HCT116 (cell line): ENCODE measurements at places on chromosomes 11 and 22. TPM values are rescaled to one million over a fixed set of nuclear protein-coding genes. Genes with fewer than 3 reads are reported as not detected.

DNA sequence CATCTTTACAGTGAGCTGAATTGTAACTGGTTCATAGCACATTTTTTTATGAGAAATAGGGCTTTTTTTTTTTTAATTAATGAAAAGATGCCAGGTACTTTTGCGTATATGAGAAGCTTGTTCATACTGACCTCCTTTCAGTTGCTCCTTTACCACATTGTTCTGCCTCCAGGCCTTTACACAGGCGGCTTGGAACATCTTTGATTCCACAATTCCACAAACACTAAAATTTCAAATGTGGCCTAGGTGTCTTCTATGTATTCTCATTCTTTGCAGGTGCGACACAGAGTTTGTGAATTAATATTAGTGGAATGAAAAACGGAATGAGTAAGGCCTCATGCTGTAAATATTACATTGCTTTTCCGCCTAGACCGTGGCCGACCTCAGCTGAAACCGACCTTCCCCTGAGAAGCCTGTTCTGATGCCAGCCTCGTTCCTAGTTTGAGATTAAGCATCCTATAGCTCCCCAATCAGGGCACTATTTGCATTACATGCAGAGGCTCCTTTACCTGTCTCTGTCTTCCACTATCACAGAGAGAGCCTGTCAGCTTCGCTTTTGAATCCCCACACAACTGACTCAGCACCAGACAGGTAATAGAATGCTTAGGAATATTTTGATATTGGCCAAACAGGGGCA, 125.8 kb downstream of the LDLRAD3 start:
- no peaks in the 10 kb centered on the region for H3K4me1 ChIP-seq
- H3K36me3 ChIP-seq: 0 out of 2 replicates have a peak, but pooled peaks cover 5% of the 10 kb centered on the region
- H3K27me3 ChIP-seq: no peaks in the 10 kb centered on the region
- H3K4me3 ChIP-seq: no peak overlapping the region
- no peak overlapping the region for H3K27ac ChIP-seq

- no peaks in the 10 kb centered on the region for H3K4me1 ChIP-seq
- H3K27ac ChIP-seq: no peak overlapping the region
- no peak for DNase-seq
These were observed 27.3 kb upstream of the NXPE4 start for GRCh38 chr11:114622858-114623257.

- no peaks in the 10 kb centered on the region for H3K36me3 ChIP-seq
- DNase-seq: no peak
- H3K4me1 ChIP-seq: no peaks in the 10 kb centered on the region
- H3K27me3 ChIP-seq: no peaks in the 10 kb centered on the region
- no peak overlapping the region for H3K4me3 ChIP-seq
These were observed 96.5 kb downstream of the LUZP2 start for GRCh38 chr11:24593332-24593731.

DNA sequence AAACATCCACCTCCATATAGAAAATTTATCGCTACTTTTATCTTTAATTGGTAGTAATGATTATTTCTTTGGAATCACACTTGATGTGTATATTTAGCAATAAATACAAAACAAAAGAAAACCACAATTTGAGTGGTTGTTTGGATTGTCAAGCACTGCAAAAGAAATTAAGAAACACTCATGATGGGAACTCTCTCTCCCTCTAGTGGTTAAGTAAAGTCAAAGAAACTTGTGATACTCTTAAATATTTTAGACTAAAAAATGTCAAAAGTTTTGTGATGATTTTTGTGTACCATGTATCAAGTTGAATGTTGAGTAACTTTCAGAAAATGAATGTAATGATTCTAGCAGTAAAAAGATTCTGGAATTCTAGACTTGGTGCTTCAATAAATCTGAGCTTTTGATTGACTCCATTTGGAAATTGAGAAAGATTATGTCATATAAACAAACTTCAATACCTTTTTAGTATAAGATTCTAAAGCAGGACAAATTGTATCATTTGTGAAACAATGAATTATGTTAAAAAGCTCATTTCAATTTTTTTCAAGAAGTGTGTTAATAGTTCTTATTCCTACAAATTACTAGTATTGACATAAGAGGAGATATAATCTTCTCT, 20.8 kb downstream of the MUC15 start:
- H3K4me1 ChIP-seq: no peaks in the 10 kb centered on the region
- no peaks in the 10 kb centered on the region for H3K27me3 ChIP-seq
- DNase-seq: no peak
- no peak overlapping the region for H3K27ac ChIP-seq
- H3K4me3 ChIP-seq: no peak overlapping the region

DNA sequence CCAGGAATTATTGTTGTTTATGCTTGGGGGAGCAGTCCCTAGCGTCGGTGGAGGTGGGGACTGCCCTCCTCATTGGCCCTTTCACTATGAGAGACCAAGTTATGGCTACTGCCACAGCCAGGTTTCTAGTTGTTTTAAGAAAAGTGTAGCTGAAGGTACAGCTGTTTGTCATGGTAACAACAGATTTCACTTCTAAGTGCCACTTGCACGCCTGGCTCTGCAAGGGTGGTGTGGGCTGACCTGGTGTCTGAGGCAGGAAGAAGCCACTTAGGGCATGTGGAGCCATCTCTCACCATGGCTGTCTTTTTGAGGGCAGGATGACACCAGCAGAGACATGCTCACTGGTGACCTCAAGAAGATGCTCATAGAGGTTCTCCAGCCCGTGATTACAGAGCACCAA, 46.3 kb upstream of the MPEG1 start:
- DNase-seq: no peak
- H3K4me1 ChIP-seq: no peaks in the 10 kb centered on the region
- H3K4me3 ChIP-seq: no peak overlapping the region
- no peaks in the 10 kb centered on the region for H3K36me3 ChIP-seq
- H3K27ac ChIP-seq: no peak overlapping the region

Gene RIMBP3B
- total RNA-seq: 0.25 TPM

DNA sequence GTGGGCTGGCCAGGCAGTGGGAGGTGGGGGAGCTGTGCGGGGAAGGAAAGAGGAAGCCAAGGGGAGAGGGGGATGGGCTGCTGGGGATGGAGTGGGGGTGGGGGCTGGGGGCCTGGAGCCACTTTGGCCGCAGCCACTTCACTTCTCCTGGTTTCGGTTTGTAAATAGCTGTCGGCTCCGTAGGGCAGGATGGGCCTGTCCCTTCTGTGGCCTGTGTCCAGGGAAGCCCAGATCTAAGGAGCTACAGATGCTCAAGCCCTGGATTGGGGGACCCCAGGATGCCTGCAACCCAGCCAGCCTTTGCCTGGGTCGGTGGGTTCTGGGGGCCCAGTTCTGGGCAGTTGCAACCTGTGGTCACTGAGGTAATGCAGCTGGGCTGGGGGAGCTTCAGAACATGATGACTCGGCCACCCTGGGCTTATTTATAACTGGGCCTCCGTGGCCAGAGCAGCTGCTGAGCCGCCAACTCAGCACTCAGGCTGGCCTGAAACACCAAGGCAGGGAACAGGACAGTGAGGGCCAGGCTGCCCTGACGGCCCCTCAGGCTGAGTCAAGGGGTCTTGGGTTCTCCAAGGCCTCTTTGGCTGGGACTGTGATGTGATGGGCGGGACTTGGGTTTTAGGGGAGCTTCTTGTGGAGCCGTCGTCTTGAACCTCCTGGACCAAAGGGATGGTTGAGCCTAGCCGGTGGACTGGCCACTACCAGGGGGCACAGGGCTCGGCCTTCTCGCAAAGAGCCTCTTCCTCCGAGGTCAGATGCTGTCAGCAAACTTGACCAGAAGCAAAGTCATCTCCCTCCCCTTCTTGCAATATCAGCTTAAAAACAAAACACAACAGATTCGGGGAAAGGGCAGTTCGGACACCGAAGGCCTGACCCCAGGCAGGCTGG, 15.0 kb upstream of the SLC39A13 start:
- H3K36me3 ChIP-seq: no peaks in the 10 kb centered on the region
- H3K4me3 ChIP-seq: no peak overlapping the region

DNA sequence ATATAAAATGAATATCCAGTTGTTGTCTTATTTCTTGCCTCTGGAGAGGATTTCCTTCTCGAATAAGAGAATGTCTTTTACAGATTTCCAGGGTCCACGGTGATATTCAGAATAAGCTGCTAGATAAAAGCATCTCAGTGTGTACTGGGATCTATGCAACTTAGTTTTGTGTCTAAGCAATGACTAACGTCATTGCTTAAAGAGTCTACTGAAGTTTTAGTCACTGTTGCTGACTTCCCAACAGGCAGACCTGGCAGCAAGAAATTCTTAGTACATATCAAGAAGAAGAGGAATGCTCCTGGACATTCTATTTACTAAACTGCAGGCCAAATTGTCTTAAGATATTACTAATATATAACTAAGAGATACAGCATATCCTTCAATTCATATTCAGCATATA, 70.3 kb downstream of the SOX6 start:
- no peaks in the 10 kb centered on the region for H3K36me3 ChIP-seq
- H3K27ac ChIP-seq: no peak overlapping the region
- no peak overlapping the region for H3K4me3 ChIP-seq
- H3K27me3 ChIP-seq: no peaks in the 10 kb centered on the region; the same call in 1 of the 2 replicates
- H3K4me1 ChIP-seq: no peaks in the 10 kb centered on the region
- no peak for DNase-seq

GRCh38 chr11:20511982-20512381, 87.4 kb upstream of the SLC6A5 start:
- no peak for DNase-seq
- H3K27me3 ChIP-seq: no peaks in the 10 kb centered on the region
- no peaks in the 10 kb centered on the region; the same call in 1 of the 2 replicates for H3K36me3 ChIP-seq
- no peak overlapping the region for H3K4me3 ChIP-seq
- no peak overlapping the region for H3K27ac ChIP-seq
- H3K4me1 ChIP-seq: no peaks in the 10 kb centered on the region

- H3K4me3 ChIP-seq: no peak overlapping the region
- H3K27me3 ChIP-seq: no peaks in the 10 kb centered on the region
- no peaks in the 10 kb centered on the region for H3K36me3 ChIP-seq
- H3K27ac ChIP-seq: no peak overlapping the region
- no peak for DNase-seq
These were observed 50.1 kb downstream of the RELT start for GRCh38 chr11:73426219-73426850.

DNA sequence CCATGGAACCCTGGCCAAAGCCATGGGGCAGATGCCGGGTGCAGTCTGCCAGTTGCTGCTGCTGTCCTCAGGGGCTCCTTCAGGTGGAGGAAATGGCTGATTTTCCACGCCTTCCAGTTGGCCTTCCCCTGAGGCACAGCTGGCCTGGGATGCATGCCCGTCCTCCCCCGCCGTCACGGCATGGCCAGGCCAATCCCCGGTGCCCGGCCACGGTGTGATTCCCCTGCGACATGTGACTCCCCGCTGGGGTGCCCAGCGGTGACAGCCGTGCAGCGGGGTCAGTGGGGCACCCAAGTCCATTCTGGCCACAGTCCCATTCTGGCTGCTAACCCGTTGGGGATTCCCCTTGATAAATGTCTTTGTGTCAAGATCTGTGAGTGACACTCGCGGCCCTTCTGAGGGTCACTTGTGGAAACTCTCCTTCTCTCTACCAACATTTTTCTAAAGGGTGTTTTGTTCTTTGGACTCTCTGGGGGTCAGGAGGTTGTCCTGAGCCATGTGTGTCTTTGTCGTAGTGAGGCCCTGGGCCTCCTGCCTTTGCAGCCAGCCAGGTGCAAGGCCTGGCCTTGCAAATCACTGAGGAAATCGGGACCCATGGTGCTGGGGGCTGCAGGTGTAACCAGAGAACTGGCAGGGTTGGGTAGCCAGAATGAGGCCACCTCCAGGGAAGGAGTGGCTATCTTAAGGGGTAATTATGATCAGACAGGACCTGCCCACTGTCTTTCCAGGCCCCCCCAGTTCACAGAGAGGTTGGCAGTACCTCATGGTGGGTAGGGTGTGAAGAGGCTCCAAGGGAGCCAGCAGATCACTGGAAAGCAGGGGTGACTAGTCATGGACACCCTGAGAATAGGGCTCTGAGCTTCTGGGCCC, 37.1 kb downstream of the KCNQ1OT1 start:
- H3K36me3 ChIP-seq: no peaks in the 10 kb centered on the region
- no peaks in the 10 kb centered on the region for H3K4me1 ChIP-seq
- no peak for DNase-seq
- H3K27me3 ChIP-seq: no peaks in the 10 kb centered on the region
- H3K4me3 ChIP-seq: no peak overlapping the region

Gene MEI1
- 0.64 TPM for total RNA-seq

DNA sequence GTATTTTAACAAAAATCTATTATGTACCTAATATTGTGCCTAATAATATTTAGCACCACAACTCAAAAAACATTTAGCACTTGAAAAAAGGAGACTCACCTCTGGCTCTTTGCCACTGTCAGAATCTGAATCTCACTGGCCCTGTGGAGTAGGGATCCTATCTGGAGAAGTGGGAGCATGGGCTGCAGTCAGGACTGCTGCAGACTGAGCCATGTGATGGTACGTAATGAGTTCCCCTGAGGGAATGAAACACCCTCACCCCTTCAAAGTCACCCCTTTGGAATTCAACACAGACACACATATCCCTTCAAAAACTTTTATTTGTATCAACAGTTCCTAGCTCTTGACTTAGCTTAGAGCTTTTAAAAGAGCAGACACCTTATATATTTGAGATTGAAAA, 6.5 kb downstream of the PTPMT1 start:
- H3K27me3 ChIP-seq: no peaks in the 10 kb centered on the region
- H3K4me1 ChIP-seq: no peaks in the 10 kb centered on the region
- H3K4me3 ChIP-seq: no peak overlapping the region
- no peak overlapping the region for H3K27ac ChIP-seq
- no peak for DNase-seq

DNA sequence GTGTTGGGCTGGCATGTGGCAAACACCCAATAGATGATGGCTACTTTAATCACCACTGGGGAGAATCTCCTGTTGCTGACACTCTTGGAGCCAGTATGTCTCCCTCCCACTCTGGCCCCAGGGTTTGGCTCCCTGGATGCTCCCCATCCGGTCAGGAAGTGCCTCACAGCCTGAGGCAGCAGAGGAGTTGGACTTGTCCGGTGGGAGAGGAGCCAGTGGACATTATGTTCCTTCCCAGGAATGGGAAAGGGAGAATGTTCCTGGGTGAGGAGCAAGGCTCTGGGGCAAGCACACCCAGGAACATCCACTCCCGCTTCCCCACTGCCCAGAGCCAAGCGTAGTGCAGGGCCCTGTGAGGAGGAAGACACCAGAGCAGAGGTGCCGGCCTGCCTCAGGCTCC, 84.6 kb upstream of the NAV2 start:
- H3K27ac ChIP-seq: no peak overlapping the region
- DNase-seq: no peak
- no peaks in the 10 kb centered on the region for H3K36me3 ChIP-seq
- H3K27me3 ChIP-seq: no peaks in the 10 kb centered on the region
- H3K4me1 ChIP-seq: no peaks in the 10 kb centered on the region

- no peak overlapping the region for H3K27ac ChIP-seq
- no peak overlapping the region for H3K4me3 ChIP-seq
- H3K4me1 ChIP-seq: peaks cover 2% of the 10 kb centered on the region
- DNase-seq: no peak
These were observed 49.3 kb upstream of the CD44 start for GRCh38 chr11:35089666-35090065.
